ENCODE measurements at places on chromosomes 2 and 18.
A peak's percentile ranks its signal among the peaks of the same experiment; 100 is the strongest.

GRCh38 chr2:25608718-25609117 lies 64.7 kb downstream of the DTNB start:
- DNase-seq = no peak

DNA sequence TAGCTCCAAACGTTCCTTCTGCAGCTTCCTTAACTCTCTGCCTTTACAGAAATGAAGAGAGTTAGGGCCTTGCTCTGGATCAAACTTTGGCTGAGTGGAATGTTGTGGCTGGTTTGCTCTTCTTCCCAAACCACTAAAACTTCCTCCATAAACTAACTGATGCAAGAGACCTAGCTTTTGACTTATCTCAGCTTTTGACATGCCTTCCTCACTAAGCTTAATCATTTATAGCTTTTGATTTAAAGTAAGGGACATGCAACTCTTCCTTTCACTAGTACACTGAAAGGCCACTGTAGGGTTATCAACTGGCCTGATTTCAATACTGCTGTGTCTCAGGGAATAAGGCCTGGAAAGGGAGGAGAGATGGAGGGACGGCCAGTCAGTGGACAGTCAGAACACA lies 8.3 kb downstream of the PXDN start:
- no peak for DNase-seq

DNA sequence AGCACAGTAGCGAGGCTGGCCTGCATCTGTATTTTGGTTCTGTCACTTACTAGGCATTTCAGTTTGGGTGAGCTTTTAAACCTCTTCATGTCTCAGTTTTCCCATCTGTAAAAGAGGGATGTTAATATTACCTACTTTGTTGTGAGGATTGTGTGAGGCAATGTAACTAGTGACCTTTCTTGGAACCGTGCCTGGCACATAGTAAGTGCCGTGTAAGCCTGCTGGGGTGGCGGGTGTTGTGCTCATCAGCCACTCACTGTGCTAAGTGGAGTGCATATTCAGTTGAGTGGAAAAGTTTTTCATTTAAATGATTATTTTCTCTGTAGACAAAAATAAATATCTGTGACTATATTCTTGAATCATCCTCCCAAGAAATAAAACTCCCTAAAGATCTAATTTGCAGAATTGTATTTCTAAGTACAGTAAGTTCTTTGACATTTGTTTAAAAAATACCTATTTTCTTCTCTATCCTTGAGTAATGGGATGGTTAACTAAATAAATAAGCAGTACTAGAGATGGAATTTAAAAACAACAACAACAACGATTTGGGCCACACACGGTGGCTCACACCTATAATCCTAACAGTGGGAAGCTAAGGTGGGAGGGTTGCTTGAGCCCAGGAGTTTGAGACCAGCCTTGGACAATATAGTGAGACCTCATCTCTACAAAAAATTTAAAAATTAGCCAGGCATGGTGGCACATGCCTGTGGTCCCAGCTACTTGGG lies 56.7 kb downstream of the MALT1 start:
- DNase-seq = no peak

GRCh38 chr18:13232971-13233786 lies 14.6 kb downstream of the LDLRAD4 start:
- DNase-seq = no peak

DNA sequence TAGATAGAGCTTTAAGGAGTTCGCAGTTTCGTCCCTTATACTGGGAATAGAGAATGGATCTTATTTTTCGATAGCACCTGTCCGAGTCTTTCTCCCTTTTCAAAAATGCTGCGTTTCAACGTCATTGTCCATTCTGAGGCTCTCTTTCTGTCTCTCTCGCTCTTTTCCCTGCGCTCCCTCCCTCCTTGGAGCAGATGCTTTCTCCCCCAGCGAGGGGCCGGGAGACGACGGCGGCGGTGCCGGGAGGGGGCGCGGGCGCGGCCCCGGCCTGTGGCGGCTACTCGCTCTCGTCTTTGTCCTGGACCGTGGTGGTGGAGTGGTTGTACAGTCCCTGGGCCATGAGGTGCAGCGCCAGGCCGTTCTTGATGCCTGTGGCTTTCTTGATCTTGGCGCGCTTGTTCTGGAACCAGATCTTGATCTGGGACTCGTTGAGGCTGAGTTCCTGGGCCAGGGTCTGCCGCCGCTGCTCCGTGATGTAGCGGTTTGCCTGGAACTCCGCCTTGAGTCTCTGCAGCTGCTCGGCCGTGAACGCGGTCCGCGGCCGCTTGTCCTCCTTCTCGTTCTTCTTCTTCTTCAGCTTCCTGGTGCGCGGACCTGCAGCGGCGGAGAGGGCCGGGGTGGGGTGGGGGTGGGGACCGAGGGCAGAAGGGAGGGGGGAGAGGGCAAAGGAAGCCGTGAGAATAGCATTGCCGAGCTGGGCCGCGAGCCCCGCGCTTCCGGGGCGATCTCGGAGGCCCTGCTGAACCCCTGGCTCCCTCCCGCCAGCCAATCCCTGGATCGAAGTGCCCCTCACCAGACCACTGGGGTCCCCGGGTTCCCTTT lies 4.6 kb downstream of the EN1 start:
- DNase-seq = no peak

- peak; percentile 39 for DNase-seq
Observed at GRCh38 chr2:219527076-219527394, 12.8 kb downstream of the ASIC4 start.

GRCh38 chr2:43890855-43891254 lies 52.1 kb downstream of the ABCG8 start:
- no peak for DNase-seq

DNA sequence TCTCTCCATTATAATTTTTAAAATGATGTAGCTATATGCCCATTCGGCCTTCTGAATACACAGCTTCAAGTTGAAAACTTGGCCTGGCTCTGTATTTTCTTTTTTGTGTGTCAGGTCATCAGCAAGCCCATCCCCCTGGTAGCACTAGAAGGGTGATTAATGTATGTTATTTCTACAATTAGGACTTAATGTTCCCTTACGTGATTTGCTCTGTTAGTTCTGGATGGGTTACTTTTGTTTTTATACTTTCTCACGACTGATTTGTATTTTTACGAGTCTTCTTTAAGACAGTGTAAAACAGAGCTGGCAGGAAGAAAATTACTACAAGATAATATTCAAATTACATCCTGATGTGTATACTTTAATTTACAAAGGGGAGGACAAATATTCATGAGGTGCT lies 88.4 kb upstream of the RGPD4 start:
- no peak for DNase-seq

DNA sequence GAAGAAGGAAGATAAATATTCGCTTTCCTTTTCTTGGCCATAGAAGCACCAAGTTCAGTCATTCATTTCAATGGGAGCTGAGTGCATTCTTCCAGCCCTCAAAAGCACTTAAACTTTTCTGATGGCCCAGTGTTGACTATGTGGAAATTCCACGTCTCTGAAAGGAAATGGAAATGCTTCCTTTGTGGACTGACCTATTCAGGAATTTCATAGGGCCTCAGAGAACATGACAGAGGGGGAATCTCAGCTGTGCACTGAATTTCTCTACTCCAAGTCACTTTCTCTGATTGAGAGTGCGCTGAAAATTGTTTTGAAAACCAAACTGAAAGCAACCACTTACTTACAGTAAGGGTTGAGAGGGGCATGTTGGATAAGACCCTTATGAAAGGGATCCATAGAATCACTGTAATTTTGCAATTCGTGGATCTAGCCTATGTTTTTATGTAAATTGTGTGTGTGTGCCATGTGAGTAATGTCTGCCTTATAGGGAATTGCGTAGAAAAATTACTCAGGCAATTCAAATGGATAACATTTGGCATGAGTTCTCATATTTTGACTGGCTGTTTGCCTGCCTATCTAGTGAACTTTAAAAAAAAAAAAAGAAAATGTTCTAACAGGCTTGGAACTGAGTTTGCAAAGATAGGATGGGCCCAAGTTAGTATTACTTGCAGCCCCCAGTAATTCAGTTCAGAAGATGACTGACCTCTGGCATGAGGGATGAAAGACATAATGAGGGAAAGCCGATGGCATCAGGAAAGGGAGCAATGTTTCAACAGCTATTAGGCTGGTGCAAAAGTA lies 437.0 kb downstream of the PTPRM start:
- DNase-seq = no peak

DNA sequence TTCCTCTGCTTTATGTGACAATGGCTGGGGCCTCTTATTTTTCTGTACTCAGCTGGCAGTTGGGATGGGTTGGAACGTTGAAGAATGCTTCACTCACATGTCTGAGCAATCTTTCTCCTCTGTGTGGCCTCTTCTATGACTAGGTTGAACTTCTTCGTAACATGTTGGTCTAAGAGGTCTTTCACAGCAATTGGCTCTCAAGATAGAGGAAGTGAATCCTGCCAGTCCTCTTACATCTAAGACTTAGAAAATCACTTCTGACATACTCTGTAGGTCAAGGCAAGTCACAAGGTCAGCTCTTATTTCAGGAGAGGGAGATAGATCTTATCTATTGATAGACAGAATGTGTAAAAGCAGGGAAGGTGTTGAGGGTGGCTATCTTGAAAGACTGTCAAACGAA lies 174.1 kb downstream of the NYAP2 start:
- no peak for DNase-seq

GRCh38 chr2:27072920-27073319 lies 1.5 kb upstream of the OST4 start:
- no peak for DNase-seq

GRCh38 chr18:10015941-10016819 lies 102.4 kb downstream of the VAPA start:
- DNase-seq = no peak

- no peak for DNase-seq
Observed at GRCh38 chr2:64219149-64219548, 74.9 kb upstream of the PELI1 start.

GRCh38 chr2:159147690-159148089 lies 138.8 kb downstream of the WDSUB1 start:
- no peak for DNase-seq

DNA sequence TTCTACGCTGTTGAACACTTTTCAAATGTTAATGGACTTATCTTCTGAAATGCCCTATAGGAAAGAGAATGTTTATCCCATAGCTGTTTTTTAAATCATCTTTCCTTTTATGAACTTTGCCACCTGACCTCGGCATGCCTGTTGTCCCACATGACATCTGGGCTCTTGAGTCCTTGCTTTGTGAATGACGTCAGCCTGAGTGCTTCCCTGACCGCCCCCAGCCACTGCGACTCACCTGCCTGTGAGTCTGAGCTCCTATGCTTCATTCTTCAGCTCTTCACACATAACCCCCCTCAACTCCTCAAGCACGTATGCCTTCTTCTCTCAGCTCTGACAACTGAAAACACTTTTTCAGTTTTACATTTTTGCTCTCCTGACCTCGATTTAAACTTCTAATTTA lies 166.8 kb downstream of the DCDC2C start:
- no peak for DNase-seq

GRCh38 chr2:143802871-143803650 lies 673.8 kb downstream of the ARHGAP15 start:
- no peak for DNase-seq

DNA sequence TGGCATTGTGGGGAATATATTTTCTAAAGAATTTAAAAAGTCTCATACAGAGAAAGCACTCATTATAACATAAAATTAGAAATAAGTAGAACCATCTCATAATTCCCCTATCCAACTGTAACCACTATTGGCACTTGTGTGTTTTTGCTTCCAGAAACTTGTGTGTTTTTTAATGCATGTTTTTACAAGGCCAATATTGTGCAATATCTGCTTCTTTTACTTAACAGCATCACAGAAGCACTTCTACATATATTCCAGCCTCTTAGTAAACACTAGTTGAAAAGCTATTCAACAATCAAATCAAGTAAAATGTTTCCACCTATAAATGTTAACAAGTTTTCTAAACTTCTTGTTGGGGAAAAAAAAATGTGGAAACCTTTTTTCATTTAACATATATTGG lies 132.7 kb downstream of the LRP2 start:
- DNase-seq = no peak

- no peak for DNase-seq
Observed at GRCh38 chr2:58427572-58428095, 186.5 kb upstream of the FANCL start.

- no peak for DNase-seq
Observed at GRCh38 chr2:69123182-69123581, 110.2 kb downstream of the ANTXR1 start.

DNA sequence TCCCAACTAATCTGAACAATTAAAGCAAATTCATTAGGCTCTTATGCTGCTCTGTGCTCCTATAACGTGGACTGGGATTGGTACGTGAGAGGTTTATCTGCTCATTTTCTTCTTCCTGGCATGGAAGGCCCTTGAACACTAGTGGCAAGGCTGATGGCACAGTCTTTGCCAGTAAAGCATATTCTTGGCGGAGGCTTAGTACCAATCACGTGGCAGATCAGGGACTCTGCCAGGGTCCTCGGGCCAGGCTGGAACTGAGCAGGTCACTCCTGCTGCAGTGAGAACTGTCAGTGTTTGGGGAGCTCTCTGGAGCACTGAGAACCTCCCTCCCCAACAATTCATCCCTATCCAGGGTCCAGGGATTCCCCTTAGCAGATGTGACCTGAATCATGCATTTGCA lies 3.7 kb upstream of the ALPK2 start:
- no peak for DNase-seq

DNA sequence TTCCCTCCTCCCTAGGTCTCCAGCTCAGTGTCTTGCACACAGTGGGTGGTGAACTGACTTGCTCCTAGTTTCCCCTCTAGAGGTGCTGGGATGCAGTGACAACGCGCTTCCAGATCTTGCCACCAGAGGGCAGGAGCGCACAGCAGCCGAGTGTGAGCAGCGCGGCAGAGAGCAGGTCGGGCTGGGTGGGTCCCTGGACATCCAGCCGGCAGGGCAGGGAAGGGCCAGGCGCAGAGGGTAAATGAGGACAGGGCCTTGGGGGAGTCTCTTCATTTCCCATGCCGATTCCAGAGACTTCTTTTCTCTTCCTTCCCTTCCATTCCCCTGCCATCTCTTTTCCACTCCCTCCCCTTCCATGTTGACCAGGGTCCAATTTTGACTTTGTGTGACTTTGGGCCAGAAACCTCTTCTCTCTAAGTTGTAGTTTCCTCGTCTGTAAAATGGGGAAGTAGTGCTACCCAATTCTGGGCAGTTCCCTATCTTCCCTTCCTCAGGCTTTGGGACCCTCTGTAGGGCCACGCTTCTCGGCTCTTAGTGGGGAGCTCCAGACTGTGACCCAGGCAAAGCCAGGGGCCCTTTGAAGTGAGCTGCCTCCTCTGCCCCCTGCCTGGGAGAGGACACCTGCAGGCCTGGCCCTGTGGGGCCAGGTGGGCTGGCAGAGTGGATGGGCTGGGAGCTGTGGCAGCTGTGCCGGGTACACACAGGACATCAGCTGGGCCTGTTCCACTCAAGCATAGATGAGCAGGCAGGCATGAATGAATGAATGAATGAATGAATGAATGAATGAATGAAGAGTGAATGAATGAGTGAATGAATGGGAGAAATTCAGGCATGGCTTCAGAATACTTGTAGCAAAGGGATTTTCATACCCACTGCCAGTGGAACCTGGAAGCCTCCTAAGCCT lies 43.3 kb upstream of the TAF1B start:
- DNase-seq = peak; percentile 95
